ENCODE measurements at places on chromosomes 16 and 17.

DNA sequence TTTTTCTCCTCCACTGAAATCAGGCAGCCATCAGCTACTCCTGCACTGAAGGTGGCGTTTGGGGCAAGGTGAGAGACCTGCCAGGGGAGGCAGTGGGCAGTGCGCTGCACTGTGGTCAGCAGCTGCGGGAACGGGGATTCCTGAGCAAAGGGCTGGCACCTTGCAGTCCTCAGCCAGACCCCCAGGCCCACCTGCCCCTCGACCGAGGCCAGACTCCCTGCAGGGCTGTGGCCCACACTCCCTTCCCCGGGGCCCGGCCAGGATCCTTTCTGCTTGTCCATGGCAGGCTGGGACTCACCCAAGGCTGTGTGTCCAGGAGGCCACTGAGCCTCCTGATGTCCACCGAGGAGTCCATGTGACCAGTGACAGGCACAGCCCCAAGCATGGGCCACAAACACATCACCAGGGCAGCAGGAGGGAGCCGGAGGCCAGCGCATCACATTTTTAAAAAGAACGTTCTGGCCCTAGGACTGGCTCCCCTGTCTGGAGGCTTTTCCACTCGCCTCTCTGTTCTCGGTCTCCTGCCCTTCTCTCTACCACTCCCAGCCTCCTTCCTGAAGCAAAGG, 28.5 kb upstream of the TNRC6C start:
- no peak for DNase-seq

GRCh38 chr16:81238296-81239011, at the start of gene BCO1:
BCO1 (plus strand) TSS chr16:81238689; CDS start chr16:81238909, 220 bp downstream.
- no peak for DNase-seq

GRCh38 chr17:34709158-34709754, 129.9 kb downstream of the TMEM132E start:
- DNase-seq: no peak

DNA sequence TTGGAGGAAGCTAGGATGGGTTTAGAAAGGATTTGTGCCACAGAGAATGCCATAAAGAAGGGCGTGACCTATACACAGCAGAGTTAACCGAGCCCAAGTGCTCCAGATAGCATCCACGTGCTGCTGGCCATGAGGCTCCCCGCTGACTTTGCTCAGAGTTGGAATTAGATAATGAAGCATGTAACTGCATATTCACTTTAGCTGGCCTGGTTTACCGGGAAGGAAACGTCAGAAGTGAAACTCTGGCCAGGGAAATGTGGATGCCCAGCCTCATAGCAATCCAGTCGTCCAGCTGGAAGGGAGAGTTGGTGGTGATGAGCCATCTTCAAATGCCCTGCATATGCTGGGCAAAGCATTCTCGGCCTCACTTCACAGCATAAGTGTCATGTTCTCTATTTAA, 6.1 kb downstream of the KRT35 start:
- no peak for DNase-seq

DNA sequence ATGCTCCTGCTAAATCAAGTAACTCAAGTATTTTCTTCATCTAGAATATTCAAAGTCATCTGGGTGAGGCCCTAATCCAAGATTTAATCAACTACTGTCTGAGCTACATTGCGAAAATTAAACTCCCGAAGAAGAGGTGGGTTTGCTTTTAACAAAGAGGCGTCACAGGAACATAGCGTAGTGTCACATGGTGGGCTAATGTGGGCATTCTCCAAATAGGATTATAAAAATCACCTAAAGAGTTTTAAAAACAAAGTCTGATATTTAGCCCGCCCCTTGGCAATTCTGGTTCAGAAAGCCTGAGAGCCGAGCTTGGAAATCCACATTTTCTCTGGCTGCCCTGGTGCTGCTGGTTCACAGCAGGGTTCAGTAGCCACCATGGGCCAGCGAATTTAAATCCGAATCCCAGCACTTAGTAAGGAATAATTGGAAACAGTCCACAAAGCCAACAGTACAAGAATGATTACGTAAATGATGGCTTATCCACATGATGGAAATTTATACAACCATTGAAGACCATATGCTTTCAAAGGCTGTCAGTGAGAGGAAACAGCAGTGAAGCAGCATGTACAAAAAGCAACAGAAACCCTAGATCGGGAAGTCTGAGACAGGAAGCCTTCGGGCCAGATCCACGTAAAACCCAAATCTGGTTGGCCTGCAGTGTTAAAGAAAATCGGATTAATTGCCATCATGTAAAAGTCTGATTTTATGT, 8.8 kb downstream of the PMM2 start:
- no peak for DNase-seq

DNA sequence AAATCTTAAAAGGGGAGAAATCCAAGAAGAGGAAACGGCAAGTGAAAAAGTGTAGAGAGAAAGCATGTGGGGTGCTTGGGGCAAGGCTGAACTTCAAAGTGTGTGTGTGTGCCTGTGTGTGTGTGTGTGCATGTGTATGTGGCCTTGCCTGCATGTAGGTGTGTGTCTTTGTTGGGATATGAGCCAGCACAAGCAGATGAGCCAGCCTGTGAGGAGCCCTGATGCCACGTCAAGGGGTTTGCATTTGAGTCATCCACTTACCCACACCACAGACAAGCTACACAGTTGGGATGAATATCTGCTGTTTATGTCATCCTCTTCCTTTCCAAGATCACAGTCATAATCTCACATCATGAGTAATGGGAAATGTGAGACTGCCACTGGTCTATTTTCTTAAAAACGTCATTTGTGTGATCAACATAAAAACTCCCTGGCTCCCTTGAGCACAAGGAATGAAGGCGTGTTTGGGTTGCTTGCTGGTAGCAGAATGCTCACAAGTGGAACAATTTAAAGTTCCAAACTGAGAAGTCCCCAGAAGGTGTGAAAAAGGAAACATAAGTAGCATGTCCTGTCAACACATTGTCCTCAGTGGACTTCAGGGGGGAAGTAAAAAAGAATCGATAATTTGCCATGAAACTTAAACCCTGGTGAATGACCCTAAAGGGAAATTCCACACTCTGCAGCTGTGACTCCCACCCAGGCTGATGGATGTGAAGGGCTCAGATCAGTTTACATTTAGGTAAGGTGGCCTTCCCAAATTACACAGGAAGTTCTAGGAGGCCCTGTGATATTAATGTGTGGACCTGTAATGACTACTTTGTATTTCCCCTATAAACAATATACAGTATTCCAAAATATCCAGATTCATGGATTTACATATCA, 14.7 kb downstream of the KCTD19 start:
- DNase-seq: no peak

DNA sequence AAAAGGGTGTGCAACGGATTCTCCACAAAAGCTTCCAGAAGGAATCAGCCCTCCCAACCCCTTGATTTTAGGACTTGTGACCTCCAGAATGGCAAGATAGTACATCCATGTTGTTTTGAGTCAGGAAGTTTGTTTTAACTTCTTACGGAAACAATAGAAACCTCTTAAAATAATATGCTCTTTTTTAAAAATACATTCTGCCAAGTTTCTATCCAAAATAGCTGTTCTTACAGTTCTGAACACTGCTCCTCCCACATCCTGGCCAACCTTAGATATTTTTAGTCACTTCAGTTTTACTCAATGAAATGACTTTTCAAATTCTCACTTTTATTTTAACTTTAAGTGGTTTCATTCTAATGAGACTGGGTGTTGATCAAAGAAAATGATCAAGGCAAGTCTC, 156.4 kb downstream of the ZNF18 start:
- no peak for DNase-seq

GRCh38 chr17:42282478-42283080, 5.7 kb upstream of the STAT5A start:
- DNase-seq: no peak

GRCh38 chr16:3183445-3184139, 4.4 kb upstream of the OR1F1 start:
- no peak for DNase-seq

DNA sequence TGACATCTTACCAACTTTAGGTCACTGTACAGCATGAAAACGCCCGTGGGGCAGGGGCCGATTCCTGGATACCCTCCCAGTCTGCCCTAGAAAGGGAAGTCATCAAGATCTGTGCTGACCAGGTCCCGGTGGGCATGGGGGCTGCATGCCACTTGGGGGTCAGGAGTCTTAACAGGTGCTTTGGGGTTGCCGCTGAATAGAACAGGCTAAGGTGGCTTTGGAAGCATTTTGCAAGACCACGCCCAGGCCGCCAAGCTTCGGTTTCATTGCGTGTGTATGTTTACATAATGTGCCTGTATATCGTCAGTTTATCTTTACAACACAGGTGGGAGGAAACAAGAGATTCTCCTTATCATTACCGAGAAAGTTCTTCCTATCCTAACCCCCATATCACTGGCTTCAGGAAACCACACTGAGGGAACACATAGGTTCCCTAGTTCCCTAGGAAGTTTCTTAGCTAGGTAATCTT, 13.3 kb upstream of the USP36 start:
- DNase-seq: no peak

GRCh38 chr16:2473999-2474876, 689 bp upstream of the TBC1D24 start:
- peak; percentile 47 for DNase-seq

DNA sequence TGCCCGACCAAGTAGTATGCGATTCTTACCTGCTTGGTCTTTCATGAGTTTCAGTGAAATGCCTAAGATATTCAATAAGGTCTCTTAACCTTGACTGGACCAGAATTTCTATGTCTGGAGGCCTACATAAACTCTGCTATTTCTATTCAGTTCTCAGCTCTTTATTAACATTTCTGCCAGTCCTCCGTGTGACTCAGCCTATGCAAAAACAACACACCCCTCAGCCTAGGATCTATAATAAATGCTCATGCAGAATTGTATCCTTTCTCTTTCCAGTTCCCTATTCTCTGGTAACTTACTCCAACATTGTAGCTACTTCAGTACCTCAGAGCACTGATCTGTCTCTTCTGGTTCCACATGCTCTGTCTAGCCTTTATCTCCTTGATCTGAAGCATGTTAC, 1507.4 kb downstream of the CDH11 start:
- DNase-seq: no peak

GRCh38 chr16:57525761-57526160, 10.6 kb downstream of the CCDC102A start:
- no peak for DNase-seq

DNA sequence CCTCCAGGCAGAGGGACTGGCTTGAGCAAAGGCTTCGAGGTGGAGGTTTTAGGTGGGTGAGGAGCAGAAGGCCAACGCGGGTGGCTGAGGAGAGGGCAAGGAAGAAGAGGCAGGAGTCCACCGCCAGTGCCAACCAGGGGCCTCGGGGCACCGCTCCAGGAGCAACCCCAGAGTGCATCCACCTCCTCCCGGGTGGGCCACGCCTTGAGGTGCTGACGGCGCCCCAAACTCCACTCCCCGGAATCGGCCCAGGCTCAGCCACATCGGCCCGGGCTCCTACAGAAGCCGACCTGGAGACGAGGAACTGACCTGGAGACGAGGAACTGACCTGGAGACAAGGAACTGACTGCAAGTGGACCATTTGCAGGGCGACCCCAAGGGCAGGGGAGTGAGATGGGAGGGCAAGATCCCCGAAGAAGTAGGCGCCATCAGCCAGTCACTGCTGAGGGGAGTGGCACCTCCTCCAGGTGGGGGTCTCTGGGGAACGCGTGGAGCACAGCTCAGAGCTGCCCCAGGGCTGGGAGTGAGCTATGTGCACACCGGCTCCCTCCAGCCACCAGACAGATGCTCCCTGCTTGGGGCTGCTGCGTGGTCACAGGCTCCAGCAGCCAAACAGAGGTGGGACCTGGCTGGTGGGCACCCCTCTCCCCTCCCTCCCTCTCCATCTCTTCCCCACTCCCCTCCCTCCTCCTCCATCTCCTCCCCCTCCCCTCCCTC, 29.2 kb upstream of the CBFA2T3 start:
- no peak for DNase-seq

- no peak for DNase-seq
Observed at GRCh38 chr17:72677714-72678390, 414.6 kb downstream of the SLC39A11 start.

DNA sequence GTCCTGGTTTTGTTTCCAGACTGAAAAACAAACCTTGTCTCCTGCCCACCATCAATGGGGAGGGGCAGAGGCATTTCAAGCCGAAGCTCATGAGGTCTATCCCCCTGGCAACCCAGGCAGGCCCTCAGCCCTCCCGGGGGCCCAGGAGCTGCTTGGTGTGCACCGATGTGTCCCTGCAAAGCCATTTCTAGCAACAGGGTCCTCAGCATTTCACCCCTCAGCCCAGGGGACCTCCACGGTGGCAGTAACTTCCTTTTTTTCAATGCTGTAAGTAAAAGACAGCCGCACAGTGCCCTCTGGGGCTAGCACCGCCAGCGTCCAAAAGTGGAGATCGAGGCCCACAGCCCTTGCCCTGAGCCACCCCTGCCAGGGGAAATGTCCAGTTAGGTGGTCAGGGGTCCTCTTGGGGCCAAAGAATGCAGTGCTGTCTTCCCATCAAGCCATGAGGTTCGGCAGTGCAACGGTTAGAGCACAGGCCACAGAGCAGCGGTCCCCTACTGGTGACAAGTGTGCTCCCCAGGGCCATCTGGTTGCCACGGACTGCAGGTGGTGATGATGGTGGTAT, 79.9 kb downstream of the LITAF start:
- no peak for DNase-seq

DNA sequence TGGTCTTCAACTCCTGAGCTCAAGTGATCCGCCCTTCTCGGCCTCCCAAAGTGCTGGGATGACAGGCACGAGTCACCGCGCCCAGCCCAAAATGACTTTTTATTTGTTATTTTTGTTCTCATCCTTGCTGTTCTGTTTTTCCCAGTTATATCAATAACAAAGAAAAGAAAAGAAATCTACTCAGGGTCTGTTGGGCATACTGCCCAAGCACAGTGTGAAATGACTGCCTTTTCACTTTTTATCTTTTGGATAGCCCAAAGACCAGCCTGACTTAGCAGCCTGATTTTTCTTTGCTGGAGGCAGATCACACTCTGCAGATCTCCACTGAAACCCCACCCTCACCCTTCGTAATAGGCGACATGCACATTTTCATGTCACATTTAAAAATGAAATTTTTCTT, 493.2 kb downstream of the MAF start:
- no peak for DNase-seq

- no peak for DNase-seq
Observed at GRCh38 chr17:49213399-49213798, 2.9 kb downstream of the ABI3 start.

DNA sequence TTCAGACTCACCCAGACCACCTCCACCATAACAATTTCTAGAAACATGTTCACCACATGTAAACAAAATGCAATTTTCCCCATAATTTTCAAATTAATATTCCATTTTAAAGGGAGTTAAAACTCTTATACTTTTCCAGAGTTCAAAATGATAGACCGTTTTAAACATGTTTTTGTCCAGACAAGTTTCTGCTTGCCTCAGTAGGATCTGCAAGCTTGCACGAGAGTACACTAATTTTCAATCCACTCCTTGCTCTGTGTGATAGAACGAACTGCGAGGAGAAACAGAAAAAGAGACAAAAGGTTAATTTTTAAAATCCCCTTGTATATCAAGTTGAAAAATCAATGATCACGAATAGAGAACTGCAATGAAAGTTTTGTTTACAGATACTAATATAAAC, 7.1 kb downstream of the FAHD1 start:
- DNase-seq: no peak

- DNase-seq: no peak
Observed at GRCh38 chr17:69207151-69207550, 21.5 kb downstream of the ABCA10 start.
